ENCODE measurements at places on chromosomes 2 and 18.

- no peak for DNase-seq
Measured at GRCh38 chr2:199458806-199459285, 1.1 kb upstream of the SATB2 start.

DNA sequence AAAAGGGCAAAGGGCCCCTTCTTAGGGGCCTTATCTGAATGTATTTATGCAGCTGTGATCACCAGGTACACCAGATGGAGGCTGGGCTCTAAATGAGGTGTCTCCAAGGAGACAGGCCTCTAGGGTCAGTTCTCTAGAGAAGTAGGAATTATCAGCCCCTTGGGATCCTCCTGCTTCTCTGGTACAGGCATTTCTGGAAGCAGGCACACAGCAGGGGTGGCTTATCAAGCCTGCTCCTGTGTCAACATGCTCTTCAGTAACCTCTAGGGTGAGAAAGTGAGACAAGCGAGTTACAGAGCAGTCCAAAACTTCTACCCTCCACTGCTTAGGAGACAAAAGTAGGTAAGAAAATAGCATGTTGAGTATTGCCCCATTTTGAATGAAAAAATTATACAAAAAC lies 13.8 kb downstream of the TPGS2 start:
- DNase-seq = no peak

DNA sequence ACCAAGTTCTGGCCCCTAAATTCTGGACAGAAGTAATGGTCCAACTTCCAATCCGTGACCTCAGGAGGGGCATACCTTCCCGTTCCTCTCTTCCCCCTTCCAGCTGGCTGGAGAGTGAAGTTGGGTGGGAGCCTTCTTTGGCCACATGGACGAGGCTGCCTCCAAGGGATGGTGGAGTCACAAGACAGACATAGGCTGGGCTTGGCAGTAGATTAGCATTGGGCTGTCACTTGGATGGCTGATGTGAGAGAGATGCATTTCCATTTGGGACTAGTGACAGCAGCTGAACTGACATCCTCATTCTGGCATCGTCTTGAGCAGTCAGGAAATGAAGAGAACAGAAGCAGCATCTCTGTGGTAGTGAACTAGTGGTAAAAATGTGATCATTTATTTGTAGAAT lies 12.6 kb downstream of the NT5DC4 start:
- no peak for DNase-seq

DNA sequence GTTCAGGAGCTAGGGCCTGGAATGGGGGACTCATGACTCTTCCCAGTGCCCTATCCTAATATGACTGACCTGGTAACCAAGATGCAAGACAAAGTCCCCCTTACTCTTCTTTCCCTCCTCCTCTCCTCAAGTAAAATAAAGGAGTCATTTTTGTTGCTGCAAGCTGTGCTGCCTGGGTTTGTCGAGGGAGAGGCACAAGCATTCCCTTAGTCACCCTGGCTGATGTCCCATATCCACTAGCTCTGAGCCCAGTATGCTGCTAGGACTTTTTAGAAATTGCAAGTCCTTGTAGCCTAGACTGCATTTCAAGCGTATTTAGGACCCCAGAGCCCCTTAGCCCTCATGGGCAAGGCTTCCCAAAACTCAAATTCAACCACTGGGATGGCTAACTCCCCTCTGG lies 338.5 kb upstream of the SETBP1 start:
- DNase-seq = no peak

DNA sequence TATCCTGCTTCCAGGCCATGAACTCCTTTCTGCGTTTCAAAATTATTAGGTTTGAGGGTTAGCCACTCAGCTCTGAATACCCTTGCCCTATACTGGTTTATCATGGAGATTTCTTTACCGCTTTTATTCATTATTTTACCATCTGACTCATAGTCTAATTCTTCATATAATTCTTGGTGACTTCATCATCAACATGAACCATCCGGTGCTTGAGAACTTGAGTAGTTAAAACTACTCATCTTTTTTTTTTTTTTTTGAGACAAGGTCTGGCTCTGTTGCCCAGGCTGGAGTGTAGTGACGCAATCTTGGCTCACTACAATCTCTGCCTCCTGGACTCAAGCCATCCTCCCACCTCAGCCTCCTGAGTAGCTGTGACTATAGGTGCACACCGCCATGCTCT lies 94.2 kb upstream of the LHCGR start:
- DNase-seq = no peak

GRCh38 chr18:47404845-47405244 lies 153.4 kb upstream of the SKOR2 start:
- no peak for DNase-seq

GRCh38 chr2:144965172-144965571 lies 445.3 kb upstream of the ZEB2 start:
- DNase-seq = no peak

DNA sequence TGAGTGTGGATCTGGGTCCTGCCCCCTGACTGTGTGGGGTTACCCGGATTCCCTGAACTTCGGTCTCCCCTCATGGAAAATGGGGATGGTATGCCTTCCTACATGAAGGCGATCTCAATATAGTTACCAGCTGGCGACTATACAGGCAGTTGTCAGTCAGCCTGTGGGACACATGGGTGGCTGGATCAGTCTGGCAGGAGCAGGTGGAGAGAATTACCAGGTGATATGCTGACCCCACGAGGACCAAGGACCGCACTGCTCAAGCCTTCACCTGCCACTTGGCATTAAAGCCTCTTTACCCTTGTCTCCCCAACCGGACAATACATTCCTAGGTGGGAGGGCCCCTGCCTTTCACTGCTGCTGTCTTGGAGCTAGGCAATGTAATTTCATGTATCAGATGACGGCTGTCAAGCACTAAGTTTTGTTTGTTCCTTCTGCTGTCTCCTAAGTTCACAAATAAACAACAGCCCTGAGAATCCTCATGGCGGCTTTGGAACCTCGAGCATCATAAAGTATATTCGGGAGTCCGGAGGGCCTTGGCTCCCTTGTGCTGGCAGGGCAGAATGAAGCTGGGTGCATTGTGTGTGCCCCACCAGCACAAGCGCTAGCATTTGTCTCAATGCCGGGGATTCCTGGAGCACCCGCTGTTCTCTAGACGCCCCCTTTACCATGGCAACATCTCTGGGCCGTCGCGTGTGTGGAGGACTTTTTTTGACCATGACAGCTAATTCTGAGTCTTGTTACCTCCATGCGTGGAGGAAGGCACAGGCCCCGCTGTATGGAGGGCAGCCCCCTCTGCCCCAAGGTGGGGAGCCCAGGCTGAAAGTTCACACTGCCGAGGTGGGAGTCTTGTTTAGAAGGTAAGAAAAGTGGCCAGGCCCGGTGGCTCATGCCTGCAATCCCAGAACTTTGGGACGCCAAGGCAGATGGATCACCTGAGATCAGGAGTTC lies 48.6 kb downstream of the PDCL3 start:
- DNase-seq = no peak

- DNase-seq = no peak
Measured at GRCh38 chr2:172249986-172250385, 147.3 kb upstream of the DLX2 start.

DNA sequence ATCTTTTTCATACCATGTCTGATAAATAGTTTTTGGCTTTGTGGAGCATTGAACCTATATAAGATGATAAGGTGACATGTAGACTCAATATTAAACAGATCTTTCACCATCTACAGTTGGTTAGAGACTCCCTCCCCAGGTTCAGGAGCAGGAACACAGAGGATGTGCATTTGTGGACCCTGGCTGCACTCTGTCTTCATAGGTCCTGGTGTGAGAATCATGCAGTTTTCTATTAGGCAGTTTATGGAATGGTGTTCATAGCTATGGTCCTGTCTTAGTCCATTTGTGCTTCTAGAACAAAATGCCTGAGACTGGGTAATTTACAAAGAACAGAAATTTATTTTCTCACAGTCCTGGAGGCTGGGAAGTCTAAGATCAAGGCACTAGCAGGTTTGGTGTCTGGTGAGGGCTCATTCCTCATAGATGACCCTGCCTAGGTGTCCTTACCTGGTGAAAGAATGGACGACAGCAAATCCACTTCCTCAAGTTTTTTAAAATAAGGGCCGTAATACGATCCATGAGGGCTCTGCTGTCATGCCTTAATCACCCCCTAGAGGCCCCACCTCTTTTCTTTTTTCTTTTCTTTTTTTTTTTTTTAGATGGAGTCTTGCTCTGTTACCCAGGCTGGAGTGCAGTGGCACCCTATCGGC lies 35.3 kb upstream of the FAM98A start:
- no peak for DNase-seq

GRCh38 chr2:156004459-156004858 lies 328.1 kb downstream of the NR4A2 start:
- no peak for DNase-seq

DNA sequence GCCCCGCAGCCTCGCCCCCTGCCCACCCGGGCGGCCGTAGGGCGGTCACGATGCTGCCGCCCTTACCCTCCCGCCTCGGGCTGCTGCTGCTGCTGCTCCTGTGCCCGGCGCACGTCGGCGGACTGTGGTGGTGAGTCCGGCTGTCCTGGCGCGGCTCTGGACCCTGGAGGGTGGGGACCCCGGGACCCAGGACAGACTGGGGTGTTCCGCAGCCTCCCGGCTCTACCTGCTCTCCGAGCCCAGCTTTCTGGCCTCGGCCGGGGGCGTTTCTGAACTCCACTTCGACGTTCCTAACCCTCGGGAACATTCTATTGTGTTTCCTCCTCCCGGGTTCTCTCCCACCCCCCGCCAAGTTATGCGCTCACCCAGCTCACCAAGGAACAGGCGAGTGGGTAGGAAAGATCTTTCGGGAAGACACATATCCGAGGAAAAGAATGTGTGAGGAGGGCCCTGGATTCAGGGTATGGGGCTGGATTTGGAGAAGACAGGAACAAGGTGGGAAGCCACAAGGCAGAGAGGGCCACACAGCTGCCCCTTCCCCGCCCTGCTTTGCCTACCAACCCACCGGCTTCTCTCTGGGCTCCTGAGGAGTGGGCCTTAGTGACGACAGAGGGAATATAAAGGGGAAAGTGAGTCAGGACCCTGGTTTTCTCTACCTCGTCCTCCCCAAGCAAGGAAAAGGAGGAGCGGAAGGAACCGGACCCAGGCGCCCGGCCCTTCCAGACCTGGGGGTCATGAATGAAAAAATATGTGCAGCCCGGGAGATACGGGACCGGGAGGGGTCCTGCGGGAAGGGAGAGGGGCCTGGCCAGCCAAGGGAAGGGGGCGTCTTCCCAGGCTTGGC lies 605 bp downstream of the WNT6 start:
- no peak for DNase-seq

DNA sequence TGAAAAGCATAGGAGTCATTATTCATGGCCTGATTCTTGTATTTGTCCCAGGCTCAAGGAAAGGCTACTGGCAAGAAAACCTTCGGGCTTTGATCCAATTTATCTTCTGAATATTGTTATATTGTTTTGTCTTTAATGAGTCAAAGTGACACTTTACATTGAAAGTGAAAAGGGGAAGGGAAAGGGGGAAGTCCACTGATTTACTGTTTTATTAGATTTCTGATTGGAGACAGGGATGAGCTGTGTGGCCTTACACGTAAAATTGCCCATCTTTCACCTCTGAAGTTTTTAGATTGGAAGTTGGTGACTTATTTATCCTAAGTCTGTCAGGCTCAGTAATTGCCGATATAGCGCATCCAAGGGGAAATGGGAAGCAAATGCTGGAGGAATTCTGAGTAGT lies 843.8 kb upstream of the LRRTM1 start:
- no peak for DNase-seq

- no peak for DNase-seq
Measured at GRCh38 chr2:149004836-149005235, 33.7 kb upstream of the LYPD6B start.

- no peak for DNase-seq
Measured at GRCh38 chr18:42105394-42105793, 150.4 kb downstream of the PIK3C3 start.

DNA sequence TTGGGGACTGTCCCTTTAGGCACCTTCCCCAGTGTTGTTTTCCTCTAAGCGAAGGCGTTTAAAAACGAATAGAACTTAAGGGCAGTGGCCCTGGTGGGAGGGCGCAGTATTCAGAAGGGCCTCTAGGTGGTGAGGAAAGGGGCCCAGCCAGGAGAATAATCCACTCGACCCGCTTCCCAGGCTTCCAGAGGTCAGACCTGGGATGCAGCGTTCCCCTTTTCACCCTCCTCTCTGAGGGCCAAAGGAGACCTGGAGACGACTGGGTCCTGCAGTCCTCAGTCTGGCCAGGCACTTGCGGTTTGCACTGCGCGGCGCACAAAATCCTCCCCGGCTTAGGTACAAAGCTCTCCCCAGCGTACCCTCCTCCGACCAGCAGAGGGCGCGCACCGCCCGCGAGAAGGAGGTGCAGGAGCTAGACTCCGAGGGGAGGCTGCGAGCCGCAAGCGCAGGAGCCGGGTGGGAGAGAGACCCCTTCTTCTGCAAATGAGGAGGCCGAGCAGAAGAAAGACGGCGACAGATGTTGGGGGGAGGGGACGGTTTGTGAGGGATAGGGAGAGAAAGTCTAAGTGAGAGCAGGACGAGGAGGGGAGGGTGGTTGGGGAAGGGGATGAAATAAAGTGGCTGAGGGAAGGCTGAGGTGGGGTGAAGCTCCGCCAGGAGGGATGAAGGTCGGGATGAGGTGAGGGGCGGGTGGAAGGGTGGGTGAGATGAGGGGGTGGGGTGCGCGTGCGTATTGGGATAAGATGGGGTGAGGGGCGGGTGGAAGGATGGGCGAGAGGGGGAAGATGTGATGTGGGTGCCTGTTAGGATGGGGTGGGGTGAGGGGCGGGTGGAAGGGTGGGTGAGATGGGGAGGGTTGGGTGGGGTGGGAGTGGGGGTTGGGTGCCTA lies 4.9 kb downstream of the FEV start:
- DNase-seq = no peak

DNA sequence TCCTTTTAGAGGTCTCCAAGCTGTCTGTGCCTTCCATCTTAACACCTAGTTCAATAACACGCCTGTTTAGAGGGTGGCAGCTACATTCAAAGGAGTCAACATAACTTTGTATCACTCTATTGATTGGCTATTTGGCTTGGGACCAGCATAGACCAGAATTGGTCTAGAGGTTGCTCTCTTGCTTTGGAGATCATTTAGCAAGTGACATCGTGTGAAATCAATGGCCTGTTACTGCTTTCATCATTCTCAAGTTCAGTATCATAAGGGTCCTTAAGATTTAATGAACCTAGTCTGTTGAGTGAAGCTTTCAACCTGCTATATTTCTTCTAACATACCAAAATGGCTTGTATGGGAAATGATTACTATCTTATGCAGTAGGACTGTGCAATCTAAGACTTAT lies 768.2 kb downstream of the NRXN1 start:
- no peak for DNase-seq

GRCh38 chr2:76599732-76600368 lies 889.1 kb upstream of the GCFC2 start:
- DNase-seq = peak; percentile 54

DNA sequence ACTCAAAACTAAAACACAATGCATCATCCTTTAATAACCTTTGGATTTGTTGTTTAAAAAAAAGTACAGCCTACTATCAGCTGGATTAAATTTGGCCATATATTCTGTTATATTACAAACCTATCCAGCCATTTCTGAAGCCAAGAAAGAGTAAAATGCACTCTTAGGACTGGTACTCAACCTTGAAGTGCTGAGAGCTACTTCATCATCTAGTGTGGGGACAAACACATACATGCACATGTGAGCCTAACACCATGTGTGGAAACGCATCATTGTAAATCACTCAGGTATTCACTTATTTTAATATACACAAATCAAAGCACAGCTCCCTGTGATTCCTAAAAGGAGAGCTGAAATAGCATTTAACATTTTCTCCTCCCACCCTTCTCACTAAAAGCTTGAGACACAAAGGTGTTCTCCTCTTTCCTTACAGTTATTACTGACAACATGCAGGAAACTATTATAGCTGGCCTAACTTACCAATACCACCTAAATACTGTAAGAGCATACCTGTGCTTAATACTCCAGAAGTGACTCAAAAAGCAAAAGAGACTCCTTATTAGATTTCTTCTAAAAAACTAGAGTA lies 7.5 kb downstream of the BAZ2B start:
- no peak for DNase-seq
